ENCODE measurements at places on chromosomes 11 and 22. TPM values are rescaled to one million over a fixed set of nuclear protein-coding genes. Genes with fewer than 3 reads are reported as not detected.

The ESAM gene
- polyA plus RNA-seq = 71.8 TPM

- DNase-seq = no peak
Observed at GRCh38 chr11:61068581-61068980, 33.7 kb upstream of the CD5 start.

- DNase-seq = no peak
Observed at GRCh38 chr11:113634940-113635575, 71.0 kb downstream of the TMPRSS5 start.

DNA sequence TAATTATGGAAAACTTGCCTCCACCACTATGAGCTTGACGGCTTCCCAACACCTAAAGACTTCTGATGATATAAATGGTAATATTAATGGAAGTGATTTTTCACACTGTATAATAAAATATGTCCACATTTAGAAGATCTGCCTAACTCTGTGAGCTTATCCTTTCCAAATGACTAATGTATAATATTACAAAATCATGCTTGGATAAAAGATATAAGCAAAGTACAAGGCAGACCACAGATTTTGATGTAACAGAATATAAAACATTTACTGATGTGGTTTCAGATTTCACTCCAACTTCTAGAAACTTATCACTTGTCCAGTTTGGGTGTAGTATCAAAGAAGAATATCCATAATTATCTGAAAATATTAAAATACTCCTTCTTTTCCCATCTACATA is 36.9 kb downstream of the GALNT18 start:
- no peak for DNase-seq

DNA sequence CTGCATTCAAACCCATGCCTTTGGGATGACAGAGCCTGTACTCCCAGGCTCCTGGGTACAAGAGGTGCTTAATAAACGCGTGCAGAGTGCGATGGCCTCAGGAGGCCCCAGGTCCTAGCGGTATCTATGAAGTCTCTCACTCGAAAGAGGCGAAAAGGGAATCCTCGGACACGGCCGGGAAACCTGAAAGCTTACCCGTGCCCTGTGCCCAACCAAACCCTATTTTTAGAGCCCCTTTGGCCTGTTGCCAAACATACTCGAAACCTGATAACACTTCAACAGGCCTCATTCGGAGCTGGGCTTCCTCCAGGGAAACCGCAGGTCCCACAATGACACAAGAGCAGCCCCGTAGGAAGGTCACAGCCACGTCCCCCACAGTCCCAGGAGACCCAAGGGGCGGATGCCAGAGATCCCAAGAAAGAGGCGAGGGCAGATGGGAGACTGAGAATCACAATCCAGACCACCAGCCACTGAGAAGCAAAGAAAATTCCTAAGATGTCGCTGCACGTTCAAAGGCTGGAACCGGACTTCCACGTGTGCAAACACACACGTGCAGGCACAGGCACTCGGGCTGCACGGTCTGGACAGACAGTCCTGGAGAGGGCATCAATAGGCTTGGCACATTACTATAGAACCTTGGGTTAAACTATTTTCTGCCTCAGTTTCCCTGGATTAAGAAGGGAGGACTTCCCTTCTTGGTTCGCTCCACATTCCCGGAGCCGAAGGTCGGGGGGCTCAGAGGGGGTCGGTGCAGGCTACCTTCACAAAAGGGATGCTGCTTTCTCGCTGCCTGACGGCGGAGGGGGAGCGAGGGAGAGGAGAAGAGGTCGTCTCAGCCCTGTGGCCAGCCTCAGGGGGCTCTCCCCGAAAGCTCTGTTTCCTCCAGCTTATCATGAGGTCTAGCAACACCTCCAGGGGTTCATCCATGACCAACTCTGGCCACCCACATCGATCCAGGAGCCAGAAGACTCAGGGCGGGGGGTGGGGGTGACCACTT is 8.2 kb downstream of the PDGFB start:
- no peak for DNase-seq

- DNase-seq = no peak
Observed at GRCh38 chr11:104120493-104121137, 43.3 kb downstream of the PDGFD start.

The ART1 gene
- polyA plus RNA-seq = not detected

- DNase-seq = no peak
Observed at GRCh38 chr11:109433753-109434256, 11.8 kb downstream of the C11orf87 start.

DNA sequence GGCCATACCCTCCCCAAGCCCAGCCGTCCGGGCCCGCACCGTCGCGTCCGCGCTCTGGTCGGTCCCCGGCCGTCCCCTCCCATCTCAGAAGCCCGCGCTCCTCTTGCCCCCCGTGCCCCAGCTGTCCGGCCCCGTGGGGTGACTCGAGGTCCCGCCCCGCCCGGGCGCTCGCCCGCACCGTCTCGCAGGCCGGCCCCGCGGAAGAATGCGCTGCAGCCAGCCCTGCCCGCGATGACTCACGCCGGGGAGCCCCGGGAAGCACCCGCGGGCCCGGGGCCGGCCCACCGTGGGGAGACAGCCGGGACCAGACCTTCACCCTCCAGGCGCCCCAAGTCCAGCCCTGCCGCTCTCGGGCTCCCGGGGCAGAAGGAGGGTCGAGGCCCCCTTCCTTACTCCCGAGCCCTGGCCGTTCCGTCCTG is 320 bp upstream of the PHLDA2 start:
- DNase-seq = no peak

DNA sequence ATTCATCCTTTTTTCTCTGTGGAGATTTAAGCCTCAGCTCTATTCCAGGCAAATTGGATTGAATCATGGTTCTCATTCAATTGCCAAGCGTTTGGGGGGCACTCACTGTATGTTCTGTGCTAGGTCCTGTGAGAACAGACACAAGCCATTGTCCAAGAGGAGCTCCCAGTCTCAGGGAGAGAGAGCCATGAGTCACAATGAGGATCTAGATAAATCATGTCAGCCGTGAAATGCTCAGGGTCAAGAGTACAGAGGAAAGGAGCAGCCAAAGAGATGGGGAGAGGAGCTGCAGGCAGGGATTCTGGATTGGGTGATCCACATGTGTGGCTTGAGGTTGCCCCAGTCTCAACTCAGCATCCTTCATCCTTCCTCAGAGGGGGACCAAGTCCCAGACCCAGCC is 93.6 kb downstream of the FEZ1 start:
- DNase-seq = no peak

DNA sequence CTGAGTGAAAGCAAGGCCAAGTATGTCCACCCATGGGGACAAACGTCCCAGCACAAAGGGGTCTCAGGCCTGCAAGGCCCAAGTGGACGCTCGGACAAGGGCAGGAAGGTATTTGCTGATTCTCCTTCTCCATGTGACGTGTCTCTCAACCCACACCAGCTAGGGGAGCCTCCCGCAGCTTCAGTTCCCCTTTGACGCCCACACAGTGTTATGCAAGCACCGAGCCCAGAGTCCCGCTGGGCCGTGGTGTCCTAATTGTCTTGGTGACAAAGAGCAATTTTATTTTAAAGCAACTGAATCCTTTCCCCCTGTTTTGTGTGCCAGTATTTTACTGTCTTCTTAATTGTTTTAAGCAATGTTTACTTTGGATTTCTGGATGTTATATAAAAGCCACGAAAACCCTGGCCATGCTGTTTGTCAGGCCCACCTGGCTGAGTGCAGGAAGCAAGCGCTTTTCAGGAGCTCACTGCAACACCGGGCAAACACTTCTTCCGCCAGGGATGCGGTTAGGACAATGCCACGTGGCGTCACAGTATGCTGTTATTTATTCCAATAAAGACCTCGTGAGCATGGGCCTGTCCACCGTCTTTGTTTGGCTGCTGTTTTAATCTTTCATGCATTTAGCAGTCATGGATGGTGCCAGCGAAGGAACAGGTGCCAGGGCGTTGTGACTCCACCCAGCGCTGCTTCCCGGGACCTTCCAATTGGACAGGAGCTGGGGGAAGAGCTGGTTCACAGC is 8.2 kb upstream of the PARVG start:
- DNase-seq = no peak

GRCh38 chr11:126336671-126337101 is 18.8 kb upstream of the ST3GAL4 start:
- no peak for DNase-seq

The POLD4 gene
- 24.0 TPM for polyA plus RNA-seq

The TMPRSS5 gene
- 1.3 TPM for polyA plus RNA-seq

DNA sequence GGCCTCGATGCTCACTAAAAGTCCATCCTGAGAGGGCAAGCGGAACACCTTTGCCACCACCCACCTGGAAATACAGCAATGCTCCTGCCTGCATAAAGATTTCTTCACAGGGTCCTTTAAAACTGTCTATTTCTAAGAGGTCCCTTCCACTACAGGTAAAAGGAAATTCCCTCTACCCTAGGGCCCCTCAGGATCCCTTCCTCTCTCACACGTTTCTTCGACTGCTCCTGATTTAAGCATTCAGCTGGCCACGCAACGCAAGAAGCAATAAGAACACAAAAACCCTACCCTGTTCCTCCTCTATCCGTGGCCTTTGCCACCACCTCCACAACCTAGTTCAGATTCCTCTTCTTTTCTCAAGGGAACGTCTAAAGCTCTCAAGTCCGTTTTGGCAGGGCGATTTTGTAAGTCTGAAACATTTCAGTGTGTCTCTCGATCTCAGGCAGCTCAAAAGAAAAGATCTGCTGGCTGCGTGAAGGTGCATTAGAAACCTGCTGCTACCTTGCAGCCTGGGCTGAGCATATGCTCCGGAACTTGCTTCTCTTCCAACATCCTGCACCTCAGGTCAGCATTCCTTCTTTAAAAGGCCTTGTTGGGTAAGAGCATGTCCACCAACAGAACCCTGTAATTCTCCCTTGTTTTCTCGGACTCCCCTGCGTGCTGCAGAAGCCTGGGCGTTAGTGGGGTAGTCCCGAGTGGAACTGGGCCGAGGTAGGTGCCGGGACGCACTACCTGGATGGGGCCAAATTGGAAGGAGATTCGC is 1.6 kb downstream of the LGR4 start:
- DNase-seq = no peak

DNA sequence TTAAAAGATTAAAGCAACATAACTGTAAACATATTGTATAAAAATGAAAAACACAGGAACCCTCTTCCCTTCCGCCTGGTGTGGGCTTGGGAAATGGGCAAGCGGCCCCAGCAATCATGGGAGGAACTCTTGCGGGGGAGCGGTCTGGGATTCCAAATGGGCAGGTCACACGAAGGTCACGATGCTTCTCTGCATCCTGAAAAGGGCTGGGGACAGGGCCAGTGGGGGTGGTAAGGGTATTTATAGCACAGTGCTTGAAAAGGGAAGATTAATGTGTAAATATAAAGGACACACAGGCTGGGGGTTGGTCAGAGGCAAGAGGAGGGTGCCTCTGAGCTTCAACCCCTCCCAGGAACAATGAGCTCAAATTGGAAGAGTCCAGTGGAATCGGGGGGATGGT is 46.9 kb upstream of the OR4B1 start:
- no peak for DNase-seq

The AIFM3 gene
- 1.2 TPM for polyA plus RNA-seq

The LDLRAD3 gene
- 21.9 TPM for polyA plus RNA-seq

- peak; percentile 25 for DNase-seq
Observed at GRCh38 chr11:16604794-16605388, 133.6 kb upstream of the C11orf58 start.

The OR52N4 gene
- polyA plus RNA-seq = not detected

DNA sequence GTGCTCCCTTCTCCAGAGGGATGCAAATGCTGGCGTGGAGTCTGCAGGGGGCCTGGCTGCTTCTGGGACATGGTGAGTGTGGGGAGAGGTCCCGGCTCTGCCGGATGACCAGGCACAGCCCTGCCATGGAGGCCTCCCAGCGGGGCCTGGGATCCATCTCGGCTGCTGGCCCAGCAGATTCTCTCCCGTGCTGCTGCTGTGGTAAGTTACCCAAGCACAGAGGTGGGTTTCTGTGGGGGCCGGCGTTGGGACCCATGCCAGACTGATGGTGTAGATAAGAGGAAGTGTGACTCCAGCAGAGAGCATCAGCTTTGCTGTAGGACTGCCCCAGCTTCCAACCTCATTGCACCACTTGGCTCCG is 147.5 kb upstream of the B3GAT1 start:
- DNase-seq = no peak

DNA sequence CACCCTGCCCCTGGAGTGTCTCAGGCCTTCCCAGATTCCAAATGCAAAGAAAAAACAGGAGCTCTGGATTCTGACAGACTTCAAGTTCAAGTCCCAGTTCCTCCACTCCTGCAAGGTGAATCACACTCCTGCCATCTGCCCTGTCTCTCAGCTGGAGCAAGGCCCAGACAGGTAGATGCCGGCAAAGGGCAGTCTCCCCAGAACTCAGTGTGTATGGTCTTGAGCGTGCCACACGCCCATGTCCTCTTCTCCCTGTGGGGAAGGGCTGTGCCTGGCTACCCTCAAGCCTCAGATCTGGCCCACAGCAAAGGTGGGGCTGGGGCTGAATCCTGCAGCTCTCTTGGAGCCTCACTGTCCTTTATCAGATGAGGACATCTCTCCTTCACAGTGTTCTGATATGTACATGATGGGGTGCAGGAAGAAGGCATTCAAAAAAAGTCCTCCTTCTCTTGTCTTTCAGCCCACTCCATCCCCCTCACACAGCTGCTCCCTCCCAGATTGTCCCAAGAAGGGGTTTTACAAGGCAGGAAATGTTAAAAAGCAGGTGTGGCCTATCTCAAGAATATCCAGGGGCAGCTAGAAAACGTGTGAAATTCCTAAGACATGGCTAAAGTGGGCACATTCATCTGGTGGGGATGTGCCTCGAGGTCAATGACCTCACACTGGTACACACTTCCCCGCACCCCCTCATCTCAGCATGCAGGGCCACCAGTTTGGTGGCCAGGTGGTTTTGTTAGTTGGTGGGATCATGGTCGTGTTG is 27.7 kb upstream of the ARFGAP3 start:
- DNase-seq = no peak

- no peak for DNase-seq
Observed at GRCh38 chr11:134819041-134819440, 407.0 kb upstream of the B3GAT1 start.

DNA sequence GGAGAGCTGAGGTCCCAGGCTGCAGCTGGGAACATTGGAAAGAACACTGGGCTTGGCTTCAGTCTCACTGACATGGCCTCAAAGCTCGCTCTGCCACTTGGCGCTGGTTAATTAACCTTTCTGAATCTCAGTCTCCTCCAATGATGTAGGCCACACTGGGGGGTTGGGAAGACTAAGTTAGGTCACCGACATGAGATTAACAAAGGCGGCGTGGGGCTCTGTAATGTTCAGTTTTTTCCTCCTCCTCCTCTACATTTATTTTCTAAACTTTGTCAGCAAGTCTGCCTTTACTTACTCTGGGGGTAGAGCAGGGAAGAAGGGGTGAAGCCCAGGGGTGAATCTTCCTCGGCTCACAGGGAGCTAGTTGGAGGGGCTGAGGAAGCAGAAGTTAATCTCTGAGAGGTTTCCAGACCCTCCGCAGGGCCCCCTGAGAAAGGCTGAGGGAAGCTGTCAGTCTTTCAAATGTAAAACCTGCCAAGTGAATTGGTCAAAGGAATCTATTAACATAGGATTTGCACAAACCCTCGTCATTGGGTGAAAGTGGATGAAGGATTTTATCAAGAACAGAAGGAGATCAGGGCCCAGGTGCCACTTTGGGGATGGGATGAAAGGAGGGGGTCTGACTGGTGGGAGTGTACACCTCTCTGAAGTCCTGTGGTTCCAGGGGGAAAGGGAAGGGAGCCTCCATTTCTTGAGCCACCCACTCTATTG is 32.1 kb upstream of the TENM4 start:
- no peak for DNase-seq

The PGR gene
- polyA plus RNA-seq = 0.10 TPM

Data from left renal pelvis (tissue), 4 donors.